Fibroblast of skin of left quadriceps (primary cell): ENCODE measurements at places on chromosomes 5 and 9.

DNA sequence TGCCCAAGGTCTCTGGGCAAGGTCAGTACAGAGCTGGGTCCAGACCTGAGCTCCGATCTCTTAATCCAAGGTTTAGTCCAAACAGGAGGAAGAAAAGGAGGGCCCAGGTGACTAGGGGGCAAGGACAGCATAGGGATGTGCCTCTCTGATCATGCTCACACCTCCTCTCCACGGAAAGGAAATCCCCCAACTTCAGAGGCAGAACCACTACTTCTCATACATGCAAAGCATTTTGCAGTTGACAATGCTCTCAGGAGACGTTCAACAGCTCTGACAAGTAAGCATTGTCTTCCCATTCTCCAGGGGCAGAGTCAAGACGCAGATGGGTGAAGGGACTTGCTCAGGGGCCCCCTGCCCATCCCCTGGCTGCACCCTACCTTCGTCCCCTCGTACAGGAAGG is 8.7 kb upstream of the CORO2A start:
- DNase-seq = no peak

GRCh38 chr5:136046246-136046645 is 17.5 kb downstream of the TGFBI start:
- no peak for DNase-seq

DNA sequence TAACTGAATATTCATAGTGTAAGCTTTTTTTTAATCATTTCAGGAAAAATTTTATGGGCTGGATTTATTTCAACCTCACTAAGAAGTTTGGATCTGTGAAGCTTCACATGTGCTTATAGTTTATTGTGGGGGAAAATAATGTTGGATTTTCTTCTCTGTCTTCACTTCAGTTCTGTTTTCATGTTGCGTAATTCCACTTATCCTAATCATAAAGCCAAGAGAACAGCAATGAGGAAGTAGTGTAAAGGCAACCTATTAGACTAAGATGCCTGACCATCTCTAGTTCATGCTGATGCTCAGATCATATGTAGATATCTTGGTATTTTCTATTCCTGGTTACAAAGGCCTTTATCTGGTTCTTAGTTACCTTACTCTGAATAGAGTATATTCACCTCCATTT is 50.0 kb downstream of the CD180 start:
- peak; percentile 18 for DNase-seq

GRCh38 chr5:146967646-146968045 is 89.1 kb upstream of the PPP2R2B start:
- DNase-seq = no peak

- DNase-seq = no peak
Measured at GRCh38 chr5:133818031-133818431, 150.4 kb downstream of the C5orf15 start.

- DNase-seq = no peak
Measured at GRCh38 chr5:132629230-132629944, 28.6 kb upstream of the IL13 start.

GRCh38 chr5:172586125-172587060 is 54.7 kb upstream of the NEURL1B start:
- no peak for DNase-seq

DNA sequence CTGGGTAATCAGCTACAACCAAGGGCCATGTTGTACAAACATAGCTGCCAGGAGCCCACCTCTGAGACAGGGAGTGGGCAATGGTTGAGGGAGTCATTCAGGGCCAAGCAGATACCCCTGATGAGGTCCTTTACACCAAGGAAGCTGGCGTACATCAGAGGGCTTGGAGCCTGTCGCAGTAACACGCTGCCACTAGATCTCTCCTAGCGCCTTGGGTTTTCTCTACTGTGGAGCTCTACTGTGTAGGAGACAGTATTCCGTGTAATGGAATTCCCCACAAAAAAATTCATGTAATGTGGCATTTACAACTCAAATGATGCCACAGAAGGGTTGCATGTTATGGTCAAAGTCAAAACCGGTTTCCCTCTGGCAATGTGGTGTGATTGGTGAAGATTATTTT is 41.4 kb upstream of the CRB2 start:
- no peak for DNase-seq

DNA sequence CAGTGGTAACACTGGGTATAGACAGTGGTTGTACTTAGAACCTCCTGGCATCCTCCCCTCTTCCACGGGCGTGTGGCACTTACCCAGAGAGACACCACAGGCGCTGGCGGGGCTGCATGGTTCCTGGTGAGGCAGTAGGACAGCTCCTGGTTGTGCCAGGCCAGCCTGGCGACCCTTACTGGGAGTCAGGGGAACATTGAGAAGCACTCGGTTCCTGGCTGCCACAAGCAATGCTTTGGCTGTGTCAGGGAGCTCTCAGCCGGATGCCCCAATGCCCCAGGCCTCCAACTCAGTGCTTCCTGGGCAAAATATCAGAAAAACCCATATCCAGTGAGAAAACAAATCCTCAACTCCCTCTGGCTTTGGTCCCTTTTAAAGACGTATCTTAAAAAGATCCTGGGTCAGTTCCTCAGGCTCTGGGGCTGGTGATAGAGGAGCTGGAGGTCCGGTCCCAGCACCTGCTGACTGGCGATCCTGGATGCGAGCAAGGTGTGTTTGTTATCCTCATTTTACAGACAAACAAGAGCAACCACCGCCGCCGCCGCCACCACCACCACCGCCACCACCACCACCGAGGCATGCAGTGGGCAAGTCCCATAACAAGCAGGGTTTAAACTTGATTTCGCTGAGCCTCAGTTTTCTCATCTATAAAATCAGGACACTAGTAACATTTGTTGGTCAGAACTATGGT is 4.2 kb downstream of the NKX2-5 start:
- DNase-seq = no peak

- DNase-seq = no peak
Measured at GRCh38 chr9:36120705-36121104, 15.8 kb upstream of the GLIPR2 start.

DNA sequence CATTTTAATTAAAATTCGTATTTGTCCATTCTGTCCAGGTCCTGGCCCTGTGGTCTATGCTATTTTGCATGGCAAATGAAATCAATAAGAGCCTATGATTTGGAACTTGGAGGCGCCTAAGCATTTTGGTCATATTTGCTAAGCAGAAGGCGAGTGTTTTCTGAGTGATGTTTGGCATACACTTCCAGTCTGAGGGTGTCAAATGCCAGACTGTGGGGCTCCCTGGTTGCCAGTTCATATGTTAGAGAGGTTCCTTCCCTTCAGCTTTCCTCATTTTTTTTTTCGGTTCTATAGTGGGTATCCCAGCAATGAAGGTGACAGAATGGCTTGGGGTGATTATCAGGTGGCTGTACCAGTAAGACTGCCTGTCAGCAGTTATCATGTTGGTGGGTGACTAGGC is 1007.8 kb upstream of the WWC1 start:
- no peak for DNase-seq

- no peak for DNase-seq
Measured at GRCh38 chr5:167773668-167774301, 517.7 kb upstream of the WWC1 start.

GRCh38 chr5:67960939-67961338 is 254.6 kb upstream of the PIK3R1 start:
- no peak for DNase-seq

DNA sequence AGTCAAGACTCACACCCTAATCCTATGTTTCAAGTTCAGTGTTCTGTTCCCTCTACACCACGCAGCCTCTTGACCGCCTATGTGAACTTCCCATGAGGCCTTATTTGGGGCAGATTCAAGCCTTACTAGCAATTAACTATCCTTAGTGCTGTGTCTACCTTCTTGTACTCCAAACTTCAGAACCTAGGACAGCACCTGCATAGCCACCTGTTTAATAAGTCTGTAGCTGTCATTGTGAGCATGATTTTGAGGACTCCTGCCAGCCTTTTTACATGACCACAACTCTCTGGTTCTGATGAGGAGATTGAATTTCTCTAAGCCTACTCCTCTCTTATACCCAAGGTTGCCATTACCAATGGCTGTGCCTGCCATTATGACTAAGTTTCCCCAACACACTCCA is 50.8 kb upstream of the PCSK1 start:
- no peak for DNase-seq

DNA sequence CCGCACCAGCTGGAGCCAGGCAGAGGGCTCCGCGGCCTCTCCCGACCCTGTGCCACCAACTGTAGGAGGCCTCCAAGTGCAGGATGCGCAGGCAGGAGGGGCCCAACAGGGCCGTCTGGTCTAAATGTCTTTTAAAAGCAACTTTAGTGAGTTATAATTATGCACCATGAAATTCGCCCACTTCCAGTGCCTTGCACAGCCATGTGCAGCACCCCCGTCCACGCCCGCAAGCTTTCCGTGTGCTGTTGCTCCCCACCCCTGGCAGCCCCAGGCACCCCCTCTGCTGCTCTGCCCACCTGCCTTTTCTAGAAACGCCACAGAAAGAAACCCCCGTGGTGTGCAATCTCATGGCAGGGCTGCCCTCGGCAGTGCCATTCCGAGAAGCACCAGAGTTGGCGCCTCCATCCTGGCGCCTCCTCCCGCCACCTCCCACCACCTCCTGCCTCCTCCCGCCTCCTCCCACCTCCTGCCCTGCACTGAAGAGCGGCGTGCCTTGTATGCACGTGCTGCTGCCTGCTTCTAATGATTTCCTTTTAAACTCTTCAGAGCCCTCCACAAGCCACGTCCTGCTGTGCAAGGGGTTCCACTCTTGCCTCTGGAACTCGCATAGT is 7.5 kb upstream of the SLC6A18 start:
- no peak for DNase-seq

DNA sequence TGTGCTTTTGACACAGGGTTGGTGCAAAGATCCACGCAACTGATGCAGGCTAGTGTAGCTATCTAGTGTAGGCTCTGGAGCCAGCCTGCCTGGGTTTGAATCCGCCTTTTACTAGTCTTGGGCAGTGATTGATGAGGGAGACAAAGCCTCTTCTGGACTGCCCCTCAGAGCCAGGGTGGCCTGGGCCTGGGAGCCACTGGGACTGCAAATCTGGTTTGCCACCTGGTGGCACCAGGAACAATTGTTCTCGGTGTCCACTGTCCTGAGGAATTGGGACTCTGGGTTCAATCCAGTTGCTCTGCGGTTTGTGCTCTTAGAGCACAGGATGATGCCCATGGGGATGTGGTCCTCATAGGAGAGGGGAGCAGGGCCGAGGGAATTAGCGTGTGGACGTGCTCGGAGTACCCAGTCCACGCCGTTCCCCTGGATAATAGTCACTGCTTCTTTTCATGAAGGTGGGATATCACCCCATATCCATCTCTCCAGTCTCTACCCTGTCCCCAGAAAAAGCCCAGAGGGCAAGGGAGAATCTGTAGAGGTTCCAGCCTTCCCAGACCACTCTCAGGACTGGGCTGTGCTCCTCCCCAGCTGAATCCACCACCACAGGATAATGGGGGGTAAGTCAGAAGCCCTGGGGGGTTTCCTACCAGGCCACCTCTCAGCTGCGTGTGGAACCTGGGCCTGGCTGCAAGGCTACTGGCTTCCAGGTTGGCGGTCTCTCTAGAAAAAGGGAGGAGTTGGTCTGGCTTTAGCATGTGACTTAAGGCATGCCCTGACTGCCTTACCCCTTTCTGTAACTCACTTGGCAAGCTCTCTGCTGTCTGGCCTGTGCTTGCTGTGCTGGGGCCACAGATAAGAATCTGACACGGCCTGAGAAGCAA is 1.9 kb downstream of the B4GALT7 start:
- no peak for DNase-seq

DNA sequence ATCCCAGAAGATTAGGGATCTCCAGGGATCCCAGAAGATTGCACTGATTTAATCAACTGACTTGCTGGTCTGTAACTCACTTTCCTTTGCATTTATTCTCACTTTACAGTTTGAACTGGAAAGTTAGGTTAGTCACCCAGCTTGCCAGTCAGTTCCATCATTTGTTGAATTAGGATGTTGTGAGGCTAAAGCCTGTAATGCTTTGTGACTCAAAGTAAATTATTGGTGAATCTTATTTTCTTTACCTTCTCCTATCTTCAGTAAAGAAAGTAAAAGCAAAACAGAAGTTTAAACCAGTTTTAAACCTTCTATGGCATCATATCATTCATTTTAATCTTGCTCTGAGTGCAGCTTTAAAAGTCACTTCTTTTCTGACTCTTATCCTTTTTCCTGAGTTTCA is 85.8 kb downstream of the SLC44A1 start:
- DNase-seq = no peak

- no peak for DNase-seq
Measured at GRCh38 chr9:71629578-71630215, 138.6 kb downstream of the CEMIP2 start.

DNA sequence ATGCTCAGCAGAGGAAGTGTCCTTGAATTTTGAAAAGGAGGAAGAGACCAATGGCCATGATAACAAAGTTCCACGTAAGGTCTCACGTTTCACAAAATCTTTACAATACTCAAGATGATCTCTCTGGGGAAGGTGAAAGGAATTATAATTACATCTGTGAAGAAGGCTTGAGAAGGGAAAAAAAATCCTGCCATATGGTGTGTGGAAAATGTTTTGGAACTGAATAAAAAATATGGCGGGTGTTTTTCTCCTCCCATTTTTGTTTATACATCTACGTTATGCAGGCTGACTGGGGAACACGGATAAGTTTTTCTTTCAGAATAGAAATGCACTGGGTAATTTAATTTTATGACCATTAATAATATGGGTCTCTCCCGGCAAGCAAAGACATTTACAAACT is 425.6 kb upstream of the BRINP1 start:
- no peak for DNase-seq

DNA sequence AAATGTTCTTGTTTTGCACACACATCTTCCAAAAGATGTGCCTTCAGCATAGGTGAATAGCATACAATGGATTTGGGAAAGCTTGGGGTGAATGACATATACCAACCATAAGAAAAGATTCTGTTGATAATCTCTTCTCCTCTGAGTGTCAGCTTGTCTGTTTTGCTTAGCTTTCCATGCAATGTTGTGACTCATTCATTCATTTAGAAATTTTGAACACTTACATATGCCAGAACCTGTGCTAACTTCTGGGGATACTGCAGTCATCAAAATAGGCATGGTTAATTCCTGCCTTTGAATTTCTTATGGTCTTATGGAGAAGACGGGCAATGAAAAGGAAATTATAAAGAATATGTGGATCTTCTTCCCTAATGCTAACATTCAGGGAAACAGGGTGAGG is 14.1 kb downstream of the ADRB2 start:
- no peak for DNase-seq

DNA sequence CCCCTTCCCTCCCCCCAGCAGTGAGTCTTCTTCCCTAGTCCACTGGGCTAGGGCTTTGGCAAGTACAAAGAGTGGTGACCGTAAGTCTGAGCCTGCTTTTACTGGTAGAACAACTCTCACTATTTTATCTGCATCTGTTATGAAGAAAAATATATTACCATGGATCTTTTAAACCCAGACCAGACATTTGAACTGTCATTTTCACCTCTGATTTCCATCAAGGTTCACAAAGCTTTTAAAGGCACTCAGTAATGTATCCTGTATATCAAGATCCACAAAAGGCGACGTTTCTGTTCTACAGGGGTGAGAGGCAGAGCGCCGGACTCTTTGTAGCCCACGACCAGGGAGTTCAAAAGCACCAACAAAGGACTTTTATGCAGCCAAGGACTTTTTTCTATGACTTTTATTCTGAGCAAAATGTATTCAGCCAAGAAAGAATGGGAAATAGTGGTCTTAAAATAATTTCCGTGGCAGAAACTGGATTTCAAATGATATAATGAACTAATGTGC is 388.3 kb downstream of the ANXA1 start:
- no peak for DNase-seq

GRCh38 chr5:108560166-108560565 is 178.3 kb upstream of the FBXL17 start:
- no peak for DNase-seq

- no peak for DNase-seq
Measured at GRCh38 chr5:11300736-11301135, 539.7 kb upstream of the DAP start.
